T-cell (primary cell): ENCODE measurements at places on chromosomes 1 and 21. TPM values are rescaled to one million over a fixed set of nuclear protein-coding genes. Genes with fewer than 3 reads are reported as not detected.

Gene BRINP3
- total RNA-seq: not detected

DNA sequence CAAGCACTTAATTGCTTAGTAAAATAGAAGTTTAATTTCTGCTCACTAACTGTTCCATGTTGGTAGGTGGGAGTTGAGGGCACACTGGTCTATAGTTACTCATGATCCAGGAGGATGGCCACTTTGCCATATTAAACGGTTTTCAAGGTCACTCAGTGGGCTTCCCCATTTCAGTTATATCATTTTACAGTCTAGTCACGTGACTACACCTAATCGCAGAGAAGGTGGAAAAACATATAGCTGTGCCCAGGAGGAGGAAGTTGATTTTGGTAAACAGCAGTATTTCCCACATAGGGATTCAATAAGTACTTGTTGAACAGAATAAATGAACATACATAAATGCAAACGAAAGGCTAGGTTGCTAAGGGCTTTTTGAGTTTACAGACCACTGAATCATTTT lies 541.1 kb upstream of the CAMK1G start:
- H3K36me3 ChIP-seq: no peaks in the 10 kb centered on the region
- no peak for DNase-seq
- no peaks in the 10 kb centered on the region for H3K4me1 ChIP-seq
- H3K27ac ChIP-seq: no peak overlapping the region
- no peak overlapping the region for H3K4me3 ChIP-seq

Gene LRRC53
- total RNA-seq: not detected

Gene KRTAP12-2
- not detected for total RNA-seq

- no peaks in the 10 kb centered on the region for H3K4me1 ChIP-seq
- no peak overlapping the region for H3K4me3 ChIP-seq
- no peaks in the 10 kb centered on the region for H3K27me3 ChIP-seq
- no peak overlapping the region for H3K27ac ChIP-seq
These were observed 38.5 kb downstream of the PYHIN1 start for GRCh38 chr1:158969855-158970254.

Gene PLEKHO1
- total RNA-seq: 154 TPM

GRCh38 chr1:233530665-233531386 lies 83.1 kb upstream of the KCNK1 start:
- no peak overlapping the region for H3K27ac ChIP-seq
- H3K27me3 ChIP-seq: peaks cover 4% of the 10 kb centered on the region
- DNase-seq: no peak
- no peaks in the 10 kb centered on the region for H3K4me1 ChIP-seq
- no peaks in the 10 kb centered on the region for H3K36me3 ChIP-seq
- H3K4me3 ChIP-seq: no peak overlapping the region

Gene SLC27A3
- total RNA-seq: 13.5 TPM

GRCh38 chr21:26923986-26924385 lies 42.9 kb downstream of the ADAMTS5 start:
- DNase-seq: no peak
- H3K27me3 ChIP-seq: no peaks in the 10 kb centered on the region
- H3K36me3 ChIP-seq: no peaks in the 10 kb centered on the region
- no peak overlapping the region for H3K4me3 ChIP-seq

- no peaks in the 10 kb centered on the region for H3K36me3 ChIP-seq
- no peak overlapping the region for H3K4me3 ChIP-seq
- no peak for DNase-seq
- no peaks in the 10 kb centered on the region for H3K27me3 ChIP-seq
These were observed 29.4 kb downstream of the JAK1 start for GRCh38 chr1:64936956-64937355.

Gene NID1
- 0.38 TPM for total RNA-seq

DNA sequence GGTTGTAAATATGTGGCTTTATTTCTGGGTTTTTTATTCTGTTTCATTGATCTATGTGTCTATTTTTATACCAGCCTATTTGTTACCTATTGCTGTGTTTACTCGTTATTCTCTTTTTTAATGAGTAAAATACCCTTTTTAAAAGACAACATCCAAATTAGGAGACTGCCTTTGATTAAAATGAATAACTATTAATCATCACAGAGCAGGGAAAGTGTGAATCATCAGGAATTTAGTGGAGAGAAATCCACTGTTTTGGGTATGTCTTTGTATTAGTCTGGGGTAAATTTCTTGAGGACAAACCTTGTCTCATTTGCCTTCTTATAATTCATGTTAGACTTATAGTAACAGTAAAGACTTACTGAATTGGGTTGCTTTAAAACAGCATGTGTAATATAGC lies 12.1 kb downstream of the DISC1 start:
- H3K36me3 ChIP-seq: no peaks in the 10 kb centered on the region
- DNase-seq: no peak
- H3K4me3 ChIP-seq: no peak overlapping the region
- no peak overlapping the region for H3K27ac ChIP-seq
- H3K27me3 ChIP-seq: no peaks in the 10 kb centered on the region

GRCh38 chr1:110262846-110263631 lies 52.9 kb downstream of the KCNC4 start:
- no peak for DNase-seq
- no peak overlapping the region for H3K27ac ChIP-seq
- H3K36me3 ChIP-seq: no peaks in the 10 kb centered on the region
- H3K4me1 ChIP-seq: no peaks in the 10 kb centered on the region

GRCh38 chr1:233584376-233584775 lies 29.5 kb upstream of the KCNK1 start:
- H3K27ac ChIP-seq: no peak overlapping the region
- H3K4me3 ChIP-seq: no peak overlapping the region
- DNase-seq: no peak
- H3K4me1 ChIP-seq: no peaks in the 10 kb centered on the region
- H3K27me3 ChIP-seq: peaks cover 15% of the 10 kb centered on the region

Gene COL16A1
- total RNA-seq: 0.41 TPM

- no peaks in the 10 kb centered on the region for H3K36me3 ChIP-seq
- H3K27ac ChIP-seq: no peak overlapping the region
- H3K27me3 ChIP-seq: no peaks in the 10 kb centered on the region
These were observed 20.6 kb upstream of the CEP85 start for GRCh38 chr1:26213335-26213905.

Gene NECTIN4
- total RNA-seq: not detected

- H3K4me3 ChIP-seq: no peak overlapping the region
- H3K36me3 ChIP-seq: no peaks in the 10 kb centered on the region
- H3K27me3 ChIP-seq: peaks cover 47% of the 10 kb centered on the region
- H3K4me1 ChIP-seq: no peaks in the 10 kb centered on the region
- no peak overlapping the region for H3K27ac ChIP-seq
These were observed 343.4 kb downstream of the MATN1 start for GRCh38 chr1:30379684-30380624.

GRCh38 chr21:27154451-27155129 lies 187.7 kb upstream of the ADAMTS5 start:
- no peaks in the 10 kb centered on the region for H3K36me3 ChIP-seq
- DNase-seq: no peak
- H3K4me1 ChIP-seq: no peaks in the 10 kb centered on the region
- H3K27ac ChIP-seq: no peak overlapping the region
- no peaks in the 10 kb centered on the region for H3K27me3 ChIP-seq

- H3K27ac ChIP-seq: no peak overlapping the region
- H3K4me1 ChIP-seq: no peaks in the 10 kb centered on the region
- no peaks in the 10 kb centered on the region for H3K27me3 ChIP-seq
- no peak for DNase-seq
These were observed 227.6 kb downstream of the RGS7 start for GRCh38 chr1:241129207-241129960.

- no peaks in the 10 kb centered on the region for H3K4me1 ChIP-seq
- H3K27ac ChIP-seq: no peak overlapping the region
- no peaks in the 10 kb centered on the region for H3K36me3 ChIP-seq
These were observed 21.4 kb upstream of the LRRC38 start for GRCh38 chr1:13535227-13535626.

DNA sequence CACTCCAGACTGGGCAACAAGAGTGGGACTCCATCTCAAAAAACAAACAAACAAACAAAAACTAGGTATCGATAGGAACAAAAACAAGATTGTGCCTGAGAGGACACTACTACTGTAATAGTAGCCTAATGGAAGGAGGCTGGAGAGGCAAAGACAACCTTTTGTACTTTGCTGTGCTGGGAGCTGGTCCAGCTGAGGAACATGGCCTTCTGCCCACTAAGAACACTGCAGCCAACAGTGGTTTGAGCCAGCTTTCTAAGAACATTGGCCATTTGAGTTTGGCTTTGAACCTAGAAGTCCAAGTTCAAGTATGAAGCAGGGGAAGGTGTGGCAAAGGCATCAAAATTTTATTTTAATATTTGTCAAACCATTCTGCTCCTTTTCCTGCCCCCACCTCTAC lies 22.7 kb upstream of the RGS8 start:
- no peaks in the 10 kb centered on the region for H3K27me3 ChIP-seq
- no peaks in the 10 kb centered on the region for H3K36me3 ChIP-seq
- no peaks in the 10 kb centered on the region for H3K4me1 ChIP-seq
- H3K4me3 ChIP-seq: no peak overlapping the region
- H3K27ac ChIP-seq: no peak overlapping the region
- DNase-seq: no peak

Gene TCEANC2
- 12.5 TPM for total RNA-seq

DNA sequence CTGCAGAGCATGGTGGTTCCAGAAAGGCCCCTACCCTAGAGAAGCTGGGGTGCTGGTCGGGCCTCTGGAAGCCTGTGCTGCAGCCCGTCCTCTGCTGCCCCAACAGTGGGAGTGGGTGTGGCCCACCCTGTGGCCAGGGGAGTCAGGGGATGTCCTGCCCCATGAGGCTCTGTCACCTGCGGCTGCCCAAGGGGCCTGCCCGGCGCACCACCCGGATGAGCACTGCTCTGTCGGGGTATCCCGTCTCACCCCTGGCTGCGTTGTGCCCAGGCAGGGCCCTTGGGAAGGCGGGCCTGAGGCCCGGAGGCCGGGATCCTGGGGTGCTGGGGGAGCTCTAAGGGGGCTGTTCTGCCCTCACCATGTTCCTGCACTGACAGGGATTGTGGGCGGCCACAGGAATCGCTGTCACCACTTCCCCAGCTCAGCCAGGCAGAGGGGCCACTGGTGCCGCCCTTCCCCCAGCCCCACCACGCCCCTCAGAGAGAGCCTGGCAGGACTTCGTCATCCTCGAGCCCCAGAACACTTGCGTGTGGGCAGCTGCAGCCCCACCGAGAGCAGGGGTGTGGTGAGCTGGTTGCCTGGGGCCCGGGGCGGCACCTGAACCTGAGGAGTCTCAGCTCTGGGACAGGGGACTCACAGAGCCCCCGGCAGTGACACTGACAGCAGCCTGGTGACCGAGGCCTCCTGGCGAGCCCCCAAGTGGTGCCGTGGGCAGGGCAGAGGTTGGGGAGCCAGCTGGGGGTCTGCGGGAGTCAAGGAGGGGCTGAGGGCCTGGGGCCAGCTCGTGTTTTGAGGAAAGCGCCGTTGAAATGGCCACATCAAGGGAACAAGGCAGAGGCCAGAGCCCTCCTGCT lies 20.2 kb downstream of the PANK4 start:
- H3K4me1 ChIP-seq: peaks cover 8% of the 10 kb centered on the region
- H3K36me3 ChIP-seq: peaks cover 5% of the 10 kb centered on the region

DNA sequence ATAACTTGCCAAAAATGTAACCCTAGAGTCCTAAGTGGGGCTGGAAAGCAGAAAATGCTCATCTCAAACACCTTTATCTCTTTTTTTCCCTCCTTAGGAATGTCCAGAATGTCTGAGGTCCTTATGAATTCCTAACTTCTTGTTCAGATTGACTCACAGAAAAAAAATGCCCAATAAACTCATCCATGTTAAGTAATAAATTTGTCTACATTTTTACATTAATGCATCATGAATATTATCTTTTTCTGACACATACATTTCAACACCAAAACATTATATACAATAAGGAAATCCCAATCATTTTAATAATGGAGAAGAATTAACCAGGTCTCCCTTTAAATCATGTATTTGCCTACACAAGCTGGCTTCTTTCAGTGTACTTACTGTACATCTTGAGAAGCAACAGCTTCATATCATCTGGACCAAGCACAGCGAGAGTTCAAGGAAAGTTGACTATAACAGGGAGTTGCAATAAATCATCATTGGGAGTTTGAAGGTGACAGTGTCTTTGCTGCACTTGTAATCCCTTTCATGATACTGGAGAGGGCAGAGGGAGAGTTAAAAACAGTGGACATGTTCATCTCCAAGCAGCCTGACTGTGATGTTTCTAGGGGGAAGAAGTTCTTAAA lies 565.2 kb downstream of the LTN1 start:
- H3K27ac ChIP-seq: no peak overlapping the region
- no peak for DNase-seq
- H3K4me3 ChIP-seq: no peak overlapping the region
- no peaks in the 10 kb centered on the region for H3K36me3 ChIP-seq
- no peaks in the 10 kb centered on the region for H3K27me3 ChIP-seq
- H3K4me1 ChIP-seq: no peaks in the 10 kb centered on the region

- H3K27me3 ChIP-seq: no peaks in the 10 kb centered on the region
- H3K4me3 ChIP-seq: no peak overlapping the region
- no peak overlapping the region for H3K27ac ChIP-seq
- DNase-seq: no peak
These were observed 370.5 kb upstream of the VAMP3 start for GRCh38 chr1:7400566-7400965.

- H3K4me1 ChIP-seq: no peaks in the 10 kb centered on the region
- H3K27me3 ChIP-seq: no peaks in the 10 kb centered on the region
- H3K36me3 ChIP-seq: no peaks in the 10 kb centered on the region
- DNase-seq: no peak
These were observed 68.7 kb upstream of the ROR1 start for GRCh38 chr1:63705078-63705477.

GRCh38 chr21:45293220-45293725 lies 5.6 kb upstream of the POFUT2 start:
- no peaks in the 10 kb centered on the region for H3K27me3 ChIP-seq
- no peaks in the 10 kb centered on the region for H3K36me3 ChIP-seq
- H3K4me3 ChIP-seq: no peak overlapping the region
- peaks cover 33% of the 10 kb centered on the region for H3K4me1 ChIP-seq
- H3K27ac ChIP-seq: no peak overlapping the region

DNA sequence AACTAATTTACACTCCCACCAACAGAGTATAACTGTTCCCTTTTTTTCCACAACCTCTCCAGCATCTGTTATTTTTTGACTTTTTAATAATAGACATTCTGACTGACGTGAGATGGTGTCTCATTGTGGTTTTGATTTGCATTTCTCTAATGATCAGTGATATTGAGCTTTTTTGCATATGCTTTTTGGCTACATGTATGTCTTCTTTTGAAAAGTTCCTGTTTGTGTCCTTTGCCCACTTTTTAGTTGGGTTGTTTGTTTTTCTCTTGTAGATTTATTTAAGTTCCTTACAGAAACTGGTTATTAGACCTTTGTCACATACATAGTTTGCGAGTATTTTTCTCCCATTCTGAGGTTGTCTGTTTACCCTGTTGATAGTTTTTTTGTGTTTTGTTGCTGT lies 375.2 kb downstream of the MATN1 start:
- no peak for DNase-seq
- no peak overlapping the region for H3K27ac ChIP-seq
- H3K4me1 ChIP-seq: no peaks in the 10 kb centered on the region
